ENCODE measurements at places on chromosomes 7 and 10.

GRCh38 chr7:100010901-100011300, 4.5 kb upstream of the ZKSCAN1 start:
- DNase-seq, result no peak

DNA sequence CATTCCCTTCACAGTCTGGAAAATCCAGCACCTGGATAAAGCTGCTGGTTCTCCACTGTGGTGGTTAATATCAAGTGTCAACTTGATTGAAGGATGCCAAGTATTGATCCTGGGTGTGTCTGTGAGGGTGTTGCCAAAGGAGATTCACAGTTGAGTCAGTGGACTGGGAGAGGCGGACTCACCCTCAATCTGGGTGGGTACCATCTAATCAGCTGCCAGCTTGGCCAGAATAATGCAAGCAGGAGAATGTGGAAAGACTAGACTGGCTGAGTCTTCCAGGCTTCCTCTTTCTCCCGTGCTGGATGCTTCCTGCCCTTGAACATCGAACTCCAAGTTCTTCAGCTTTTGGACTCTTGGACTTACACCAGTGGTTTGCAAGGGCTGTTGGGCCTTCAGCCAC, 48.4 kb downstream of the C10orf143 start:
- DNase-seq, result no peak

DNA sequence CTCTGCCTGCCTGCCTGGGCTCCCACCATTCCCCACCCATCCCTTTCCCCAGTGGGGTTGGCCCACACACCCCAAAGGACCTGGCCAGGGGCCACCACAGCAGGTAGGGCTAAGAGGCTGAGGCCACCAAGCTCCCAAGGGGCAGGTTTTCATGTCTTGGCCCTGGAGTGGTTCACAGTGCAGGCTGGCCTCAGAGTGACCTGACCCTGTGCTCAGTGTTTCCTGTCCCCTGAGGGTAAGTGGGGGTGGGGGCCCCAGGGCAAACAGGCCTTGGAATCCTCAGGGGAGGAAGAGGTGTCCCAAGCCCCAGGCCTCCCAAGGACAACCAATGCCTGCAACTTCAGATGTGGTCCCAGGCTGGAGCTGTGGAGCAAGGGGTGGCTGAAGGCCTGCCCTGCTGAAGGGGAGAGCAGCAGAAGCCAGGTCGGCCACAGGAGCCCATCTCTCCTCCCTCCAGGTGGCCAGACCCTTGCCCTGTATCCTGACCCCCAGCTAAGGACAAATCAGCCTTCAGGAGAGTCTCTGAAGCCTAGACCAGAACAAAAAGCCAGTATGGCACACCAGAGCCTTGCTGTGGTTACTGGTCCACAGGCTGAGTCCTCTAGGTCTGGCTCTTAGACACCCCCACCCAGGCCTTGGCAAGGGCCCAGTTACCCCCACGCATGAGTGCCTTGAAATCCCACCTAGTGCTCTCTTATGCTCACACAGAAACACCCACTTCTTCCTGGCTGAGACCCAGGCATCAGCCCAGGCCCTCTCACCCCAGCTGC, 27.6 kb downstream of the POLL start:
- DNase-seq, result no peak

DNA sequence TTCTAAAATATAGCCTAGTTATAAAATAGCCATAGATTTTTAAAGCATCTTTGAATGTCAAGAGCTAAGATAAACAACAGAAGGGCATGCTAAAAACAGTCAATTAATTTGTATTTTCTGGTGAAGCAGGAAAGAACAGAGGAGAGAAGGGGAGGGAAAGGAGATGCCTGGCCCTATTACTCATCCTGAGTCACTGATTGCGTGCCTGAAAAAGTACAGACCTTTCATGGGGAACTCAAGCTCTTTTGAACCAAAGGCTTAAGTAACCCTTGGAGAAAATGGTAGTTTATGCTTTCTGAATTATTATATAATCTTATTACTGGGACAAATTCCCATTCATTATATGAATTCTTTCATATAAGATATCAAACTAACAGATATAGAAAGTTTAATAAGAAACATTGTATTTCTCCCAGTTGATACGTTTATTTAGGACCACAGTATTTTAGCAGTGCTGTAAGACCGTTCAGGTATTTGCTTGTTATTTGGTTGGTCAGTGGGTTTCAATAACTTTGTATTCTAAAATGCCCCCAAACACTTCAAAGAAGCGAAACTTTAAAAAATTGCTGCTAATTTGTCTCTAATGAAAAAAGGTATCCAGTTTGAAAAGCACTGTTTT, 151.3 kb downstream of the HGF start:
- no peak for DNase-seq

DNA sequence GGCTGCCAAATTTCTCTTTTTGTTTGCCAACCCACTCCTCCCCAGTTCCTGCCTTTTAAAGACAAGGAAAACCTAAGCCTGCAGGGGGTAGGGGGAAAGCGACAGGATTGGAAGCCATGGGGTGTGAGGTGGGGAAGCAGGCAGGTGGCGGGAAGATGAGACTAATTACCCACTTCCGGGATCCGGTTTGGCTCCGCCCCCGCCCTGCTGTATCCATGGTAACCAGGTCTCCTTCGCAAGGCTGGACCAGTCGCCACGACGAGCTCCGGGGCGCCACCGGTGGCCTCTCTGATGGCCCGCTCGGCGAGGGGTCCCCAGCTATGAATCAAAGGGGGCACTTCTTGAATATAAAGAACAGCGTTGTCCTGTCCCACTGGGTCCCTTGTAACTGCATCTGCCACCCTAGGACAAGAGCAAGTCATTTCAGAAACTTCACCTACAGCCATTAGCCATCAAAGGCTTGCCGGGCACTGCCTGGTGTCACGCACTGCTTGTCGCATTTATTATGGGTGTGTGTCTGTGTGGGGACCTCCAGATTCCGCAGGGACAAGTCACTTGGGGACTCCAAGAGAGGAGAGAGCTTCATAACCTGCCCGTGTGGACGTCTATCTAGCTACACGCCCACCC, 55.4 kb upstream of the LMTK2 start:
- DNase-seq, result no peak

DNA sequence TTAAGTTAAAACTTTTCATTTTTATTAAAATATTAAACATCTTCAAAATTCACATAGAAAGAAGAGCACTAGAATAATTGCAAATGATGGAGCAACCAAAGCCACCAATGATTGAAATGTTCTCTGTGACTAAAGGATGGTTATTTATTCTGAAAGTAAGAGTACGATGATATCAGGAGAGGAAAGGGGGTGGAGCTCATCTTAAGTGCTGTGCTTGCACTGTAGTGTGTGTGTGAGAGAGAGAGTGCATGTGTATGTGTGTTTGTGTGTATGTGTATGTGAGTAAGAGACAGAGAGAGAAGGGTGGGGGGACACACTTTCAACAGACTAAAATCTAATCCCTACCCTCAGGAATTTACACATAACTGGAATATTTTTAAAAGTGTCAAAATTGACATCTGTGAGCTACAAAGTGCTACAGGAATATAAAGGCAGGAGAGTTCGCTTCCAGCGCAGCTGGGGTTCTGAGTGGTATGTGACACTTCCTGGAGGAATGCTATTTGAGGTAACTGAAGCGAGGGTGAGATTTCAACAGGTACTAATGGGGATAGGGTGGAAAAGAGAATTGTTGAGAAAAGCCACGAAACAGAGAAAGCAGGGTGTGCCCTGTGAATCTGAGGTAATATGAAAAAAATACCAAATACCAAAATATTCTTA, 57.2 kb upstream of the SMNDC1 start:
- DNase-seq, result no peak

DNA sequence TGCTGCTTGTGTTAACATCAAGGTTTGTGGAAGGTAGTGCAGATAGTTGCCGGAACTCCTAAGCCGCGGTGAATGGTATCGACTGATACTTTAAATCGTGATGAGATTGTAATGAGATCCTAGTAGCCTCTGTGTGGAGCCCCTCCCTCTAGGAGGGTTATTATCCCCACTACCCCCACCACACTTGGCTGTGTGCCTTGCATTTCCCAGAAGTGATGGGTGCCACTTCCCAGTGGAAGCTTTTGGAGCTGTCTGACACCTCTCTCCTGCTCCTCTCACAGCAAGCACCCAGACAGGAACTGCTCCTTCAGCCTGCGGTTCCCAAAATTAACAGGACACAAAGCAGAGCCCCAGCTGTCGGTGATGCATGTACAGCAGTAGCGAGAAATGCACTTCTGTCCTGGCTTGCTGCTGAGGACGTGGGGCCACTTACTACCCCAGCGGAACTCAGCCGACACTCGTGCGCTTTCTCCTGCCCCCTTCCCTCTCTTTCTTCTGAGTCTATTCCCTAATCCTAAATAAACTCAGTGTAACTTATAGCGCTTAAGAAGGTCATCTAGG, 52.5 kb downstream of the PRKAG2 start:
- DNase-seq, result no peak

DNA sequence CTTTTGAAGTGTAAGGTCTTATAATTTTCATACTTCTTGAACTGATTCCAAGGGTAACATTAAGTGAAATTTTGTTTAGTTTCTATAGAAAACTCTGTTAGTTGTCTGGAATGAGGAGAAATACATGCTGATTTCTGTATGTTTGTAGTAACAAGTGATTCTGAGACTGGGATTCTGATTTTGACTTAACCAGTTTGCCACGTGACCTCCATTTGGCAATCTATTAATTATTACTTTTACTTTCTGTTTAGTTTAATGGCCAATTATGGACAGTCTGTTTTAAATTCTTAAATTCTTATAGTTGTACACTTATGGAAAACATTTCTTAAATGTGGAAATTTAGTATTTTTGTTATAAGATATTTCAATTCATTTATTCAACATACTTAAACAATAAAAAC, 163.1 kb downstream of the ADK start:
- DNase-seq, result no peak

GRCh38 chr7:105675934-105676371, 94.7 kb upstream of the EFCAB10 start:
- no peak for DNase-seq

DNA sequence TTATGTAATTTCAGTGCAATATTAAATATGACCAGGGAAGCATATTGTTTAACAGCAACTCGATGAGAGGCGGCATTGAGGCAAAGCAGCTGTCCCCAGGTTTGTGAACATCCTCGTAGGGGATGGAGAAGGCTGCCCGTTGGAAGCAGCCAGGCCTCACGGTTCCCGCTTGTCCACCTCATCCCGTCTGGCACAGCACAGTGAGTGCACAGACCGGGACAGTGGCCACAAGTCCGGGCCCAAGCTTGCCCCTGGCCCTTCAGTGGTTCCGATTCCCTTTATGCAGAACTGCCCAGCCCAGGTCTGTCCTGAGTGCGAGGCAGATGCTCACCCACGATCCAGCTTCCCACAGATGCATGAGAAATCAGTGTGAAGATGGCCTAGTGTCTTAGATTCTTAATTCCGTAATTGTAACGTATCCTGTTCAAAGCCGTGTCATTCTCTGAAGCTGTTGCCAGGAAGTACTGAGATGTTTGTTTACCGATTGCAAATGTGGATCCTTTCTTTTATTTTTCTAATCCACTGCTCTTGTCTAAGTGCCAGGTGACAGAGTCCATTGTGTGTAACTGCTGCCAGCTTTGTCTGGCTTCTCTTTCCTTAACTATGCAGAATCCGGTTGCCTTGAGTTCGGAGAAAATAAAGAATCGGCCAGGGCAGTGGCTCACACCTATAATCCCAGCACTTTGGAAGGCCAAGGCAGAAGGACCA, 35.5 kb downstream of the PFKP start:
- DNase-seq, result no peak

DNA sequence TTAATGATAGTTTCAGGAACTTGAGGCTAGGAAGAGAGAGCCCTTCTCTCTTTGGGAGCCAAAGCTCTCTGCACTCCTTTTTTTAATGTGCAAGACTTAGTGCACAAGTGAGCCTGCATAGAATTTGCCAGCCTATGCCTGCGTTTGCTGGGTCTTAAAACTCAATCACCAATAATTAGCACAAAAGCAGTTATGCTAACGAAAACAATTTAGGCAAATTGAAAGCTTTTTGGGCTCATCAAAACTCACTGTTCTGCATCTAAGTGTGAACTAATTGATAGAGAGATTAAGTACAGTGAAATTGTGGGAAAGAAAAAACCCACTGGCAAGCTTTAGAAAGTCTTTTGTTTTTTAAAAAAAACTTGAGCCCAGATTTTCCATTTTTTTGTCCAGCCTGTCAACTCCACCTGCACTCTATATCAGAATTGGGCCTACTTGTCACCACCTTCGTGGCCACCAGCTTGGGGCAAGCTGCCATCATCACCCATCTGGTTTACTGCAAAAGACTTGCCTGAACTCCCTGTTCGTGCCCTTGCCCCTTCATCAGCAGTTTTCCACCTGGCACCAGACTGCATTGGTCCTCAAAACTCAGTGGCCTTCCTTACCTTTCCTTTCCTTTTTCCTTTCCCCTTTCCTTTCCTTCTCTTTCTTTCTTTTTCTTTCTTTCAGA, 37.8 kb downstream of the CRHR2 start:
- no peak for DNase-seq

DNA sequence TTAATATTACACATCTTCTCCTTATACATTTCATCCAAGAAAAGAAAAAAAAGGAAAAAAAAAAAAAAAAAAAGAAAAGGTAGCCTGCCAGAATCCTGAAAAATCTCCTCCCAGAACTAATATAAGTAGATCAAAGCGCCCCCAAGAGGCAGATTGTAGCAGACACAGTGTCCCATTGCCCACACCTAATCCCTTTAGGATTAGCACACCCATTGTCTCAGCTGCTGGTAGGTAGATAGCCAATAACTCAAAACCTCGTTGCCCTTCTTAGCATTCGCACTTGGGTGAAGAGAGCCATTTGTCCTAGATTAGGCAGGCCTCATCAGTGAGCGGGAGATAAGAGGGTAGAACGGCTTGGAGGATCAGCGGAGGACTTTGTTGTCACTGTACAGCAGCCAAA, 100.2 kb upstream of the SORCS1 start:
- DNase-seq, result no peak

All from hippocampal formation (tissue), 2 donors.